ENCODE measurements at places on chromosomes 4 and X.

GRCh38 chr4:105060628-105061027 lies 86.0 kb upstream of the TET2 start:
- no peak for DNase-seq

DNA sequence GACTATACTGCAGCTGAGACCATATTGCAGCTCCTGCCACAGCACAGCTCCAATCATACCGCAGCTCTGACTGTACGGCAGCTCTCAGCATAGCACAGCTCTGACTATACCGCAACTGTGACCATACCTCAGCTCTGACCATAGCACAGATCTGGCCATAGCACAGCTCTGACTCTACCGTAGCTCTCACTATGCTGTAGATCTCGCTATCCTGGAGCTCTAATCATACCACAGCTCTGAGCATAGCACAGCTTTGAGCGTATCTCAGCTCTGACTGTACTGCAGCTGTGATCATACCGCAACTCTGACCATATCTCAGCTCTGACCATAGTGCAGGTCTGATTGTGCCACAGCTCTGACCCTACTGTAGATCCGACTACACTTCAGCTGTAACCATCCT lies 139.2 kb downstream of the ASMT start:
- no peak for DNase-seq

- DNase-seq: no peak
Observed at GRCh38 chr4:7156328-7156727, 36.0 kb upstream of the SORCS2 start.

GRCh38 chr4:10584042-10584441 lies 100.5 kb downstream of the CLNK start:
- no peak for DNase-seq

DNA sequence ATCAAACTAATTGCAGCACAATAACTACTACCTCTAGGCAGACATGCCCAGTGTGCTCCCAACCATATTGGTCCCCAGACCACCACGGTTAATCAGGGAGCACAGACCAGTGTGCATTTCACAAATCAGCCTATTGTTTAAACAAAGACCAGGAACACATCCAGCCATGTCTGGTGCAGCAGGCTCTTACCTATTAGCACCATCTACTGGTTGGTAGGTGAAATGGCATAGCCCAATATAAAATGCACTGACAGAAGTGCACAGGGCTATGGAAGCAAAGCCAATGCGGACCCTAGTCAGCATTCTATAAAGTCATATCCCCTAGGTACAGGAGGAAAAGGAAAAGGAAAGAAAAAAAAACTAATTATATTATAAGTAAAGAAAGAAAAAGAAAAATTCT lies 15.5 kb upstream of the CYLC1 start:
- DNase-seq: no peak

GRCh38 chrX:31266203-31267076 lies 194.6 kb upstream of the FTHL17 start:
- DNase-seq: peak; percentile 0

DNA sequence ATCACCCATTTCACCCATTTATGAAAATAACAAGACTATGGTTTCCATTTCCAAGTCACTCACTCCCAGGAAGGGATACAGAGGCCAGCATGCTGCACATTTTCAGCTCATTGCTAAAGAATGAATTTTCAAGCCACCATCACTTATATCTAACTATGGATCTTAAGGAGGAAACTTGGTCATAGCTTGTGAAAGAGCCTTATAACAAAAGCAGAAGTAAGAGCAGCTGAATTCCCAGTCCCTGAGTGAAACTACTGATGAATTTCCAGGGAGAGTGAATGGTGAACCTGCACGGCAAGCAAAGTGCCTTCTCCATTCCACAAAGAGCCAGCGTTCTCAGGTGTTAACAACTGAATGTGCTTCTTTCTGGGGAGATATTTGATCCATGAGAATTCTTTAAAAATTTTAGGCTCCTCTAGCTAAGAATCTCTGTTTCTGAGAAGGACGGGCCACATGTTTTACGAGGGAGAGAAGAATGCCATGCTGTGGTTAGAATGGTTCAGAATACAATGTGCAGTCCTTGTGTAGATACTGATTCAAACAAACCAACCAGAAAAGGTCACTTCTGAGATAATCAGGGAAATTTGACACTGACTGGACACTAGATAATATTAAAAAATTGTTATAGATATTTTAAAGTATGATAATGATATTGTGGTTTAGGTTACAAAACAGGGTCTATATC lies 24.0 kb downstream of the BTC start:
- no peak for DNase-seq

DNA sequence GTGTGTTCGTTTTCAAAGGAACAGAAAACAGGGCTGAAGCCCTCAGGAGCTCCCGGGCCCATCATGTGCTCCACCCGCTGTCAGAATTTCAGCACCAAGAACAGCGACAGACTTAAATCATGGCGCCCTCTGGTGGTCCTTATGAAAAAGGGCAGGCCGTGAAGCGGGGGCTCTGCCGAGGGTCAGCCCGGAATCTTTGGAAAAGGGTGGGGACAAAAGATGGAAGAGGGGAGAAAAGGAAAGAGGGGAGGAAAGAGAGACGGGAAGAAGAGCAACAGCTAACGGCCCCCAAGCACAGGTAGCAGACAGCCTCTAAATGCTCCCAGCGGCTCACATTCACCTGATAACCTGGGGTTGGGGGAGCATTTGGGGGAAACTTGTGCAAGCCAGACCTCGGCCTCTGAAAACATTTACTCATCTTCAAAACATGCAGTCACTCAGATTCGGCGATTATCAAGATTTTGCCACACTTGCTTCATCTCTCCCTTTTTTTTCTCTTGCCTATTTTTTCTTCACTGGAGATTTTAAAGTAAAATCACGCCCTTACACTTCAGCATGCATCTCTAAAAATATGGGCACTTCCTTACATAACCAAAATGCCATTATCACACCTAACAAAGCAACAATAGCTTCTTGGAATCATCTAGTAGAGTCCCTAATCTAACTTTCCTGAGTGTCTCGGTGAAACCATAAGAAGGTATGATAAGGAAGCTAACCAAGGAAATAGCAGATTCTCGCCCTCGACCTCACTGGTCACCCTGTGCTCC lies 28.1 kb upstream of the MAN2B2 start:
- DNase-seq: peak; percentile 22

- no peak for DNase-seq
Observed at GRCh38 chr4:112823606-112824005, 186.7 kb downstream of the LARP7 start.

GRCh38 chrX:50941638-50942037 lies 31.1 kb downstream of the BMP15 start:
- DNase-seq: no peak

DNA sequence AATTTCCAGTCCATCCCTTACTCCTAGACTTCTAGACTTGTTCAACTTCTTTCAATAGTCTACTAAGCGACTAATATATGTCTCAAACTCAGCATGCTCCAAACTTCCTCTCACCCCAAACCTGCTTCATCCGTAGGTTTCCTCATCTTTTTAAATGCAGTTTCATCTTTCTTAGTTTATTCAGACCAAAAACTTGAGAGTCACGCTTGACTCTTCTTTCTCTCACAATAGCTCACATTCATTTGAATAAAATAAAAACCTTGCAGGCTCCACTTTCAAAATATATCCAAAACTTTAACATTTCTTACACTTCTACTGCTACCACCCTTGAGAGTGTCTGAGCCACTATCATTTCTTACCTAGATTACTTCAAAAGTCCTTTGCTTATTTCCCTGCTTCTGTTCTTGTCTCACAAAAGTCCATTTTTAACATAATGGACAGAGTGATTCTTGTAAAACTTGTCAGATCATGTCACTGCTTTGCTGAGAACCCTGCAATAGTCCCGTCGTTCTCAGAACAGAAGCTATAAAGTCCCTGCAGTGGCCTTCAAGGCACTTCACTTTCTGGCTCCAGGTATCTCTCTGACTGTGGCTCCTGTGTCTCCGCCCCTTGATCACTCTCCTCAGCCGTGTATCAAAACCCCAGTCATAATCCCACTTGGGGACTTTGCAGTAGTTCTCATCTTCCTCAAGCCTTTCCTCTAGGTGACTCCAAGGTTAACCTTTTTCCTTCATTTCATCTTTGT lies 167.6 kb downstream of the ARHGAP24 start:
- no peak for DNase-seq

DNA sequence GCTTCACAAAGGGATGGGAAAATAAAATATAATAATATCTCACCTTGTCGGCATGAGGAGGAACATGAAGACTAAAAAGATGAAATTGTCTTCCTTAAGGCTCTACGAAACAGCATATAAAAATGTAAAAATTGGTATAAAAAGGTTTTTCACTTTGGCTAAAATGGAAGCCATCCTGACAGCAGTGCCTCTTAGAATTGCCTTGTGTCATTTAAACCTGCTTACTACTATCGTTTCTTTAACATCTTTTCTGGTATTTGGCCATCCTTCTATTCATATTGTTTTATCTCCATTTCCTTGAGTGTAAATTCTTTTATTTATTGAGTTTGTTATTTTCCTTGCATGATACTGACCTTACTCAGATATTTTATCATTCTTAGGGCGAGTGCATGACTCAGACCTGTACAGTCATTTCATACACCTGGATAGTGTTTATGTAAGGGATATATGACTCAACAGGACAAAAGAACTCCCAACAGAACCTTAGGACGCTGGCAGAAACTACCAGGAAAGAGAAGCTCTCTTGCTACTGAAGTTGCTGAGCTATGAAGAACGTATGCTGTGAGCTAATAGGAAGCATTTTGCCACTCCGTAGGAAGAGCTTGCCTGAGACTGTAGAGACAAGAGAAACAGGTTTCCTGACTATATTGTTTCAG lies 5.8 kb upstream of the CDKN2AIP start:
- DNase-seq: no peak

DNA sequence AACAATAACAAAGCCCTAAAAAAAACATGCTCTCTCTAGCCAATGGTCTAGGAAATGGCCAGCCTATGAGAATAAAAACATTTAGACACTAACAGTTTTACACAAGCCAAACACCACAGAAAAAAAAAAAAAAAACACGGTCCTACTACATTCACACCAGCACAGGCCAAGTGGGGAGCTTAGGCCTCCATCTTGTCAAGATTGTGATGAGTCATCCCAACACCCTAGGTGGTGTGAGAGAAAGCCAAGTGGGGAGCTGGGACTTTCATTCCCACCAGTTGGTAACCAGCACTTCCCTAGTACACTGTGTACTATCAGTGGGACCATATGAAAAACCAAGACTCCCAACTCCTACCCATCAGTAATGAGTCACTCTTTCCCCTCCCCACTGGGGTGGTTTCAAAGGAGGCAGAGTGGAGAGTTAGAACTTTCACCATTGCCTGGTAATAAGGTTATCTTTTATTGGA lies 95.6 kb downstream of the ADAMTS3 start:
- no peak for DNase-seq

DNA sequence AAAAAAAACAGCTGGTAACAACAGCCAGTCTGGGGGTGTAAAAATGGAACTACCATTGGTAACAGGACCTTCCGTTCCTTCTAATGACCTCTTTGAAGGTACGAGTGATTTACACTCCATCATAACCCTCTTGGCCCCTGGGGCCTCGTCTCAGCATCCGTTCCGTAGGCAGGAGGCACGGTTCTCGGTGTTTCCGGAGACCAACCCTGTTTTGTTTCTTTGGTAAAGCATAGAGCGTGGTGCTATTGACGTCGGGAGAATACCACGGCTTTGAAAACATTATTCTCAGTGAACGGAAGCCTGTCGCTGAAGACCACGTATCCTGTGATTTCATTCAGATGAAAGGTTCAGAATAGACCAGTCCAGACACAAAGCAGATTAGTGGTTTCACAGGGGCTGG lies 198.9 kb downstream of the ASMT start:
- DNase-seq: no peak

- DNase-seq: no peak
Observed at GRCh38 chrX:105653891-105654290, 168.4 kb upstream of the NRK start.

- no peak for DNase-seq
Observed at GRCh38 chr4:119105605-119106004, 30.0 kb upstream of the MYOZ2 start.

DNA sequence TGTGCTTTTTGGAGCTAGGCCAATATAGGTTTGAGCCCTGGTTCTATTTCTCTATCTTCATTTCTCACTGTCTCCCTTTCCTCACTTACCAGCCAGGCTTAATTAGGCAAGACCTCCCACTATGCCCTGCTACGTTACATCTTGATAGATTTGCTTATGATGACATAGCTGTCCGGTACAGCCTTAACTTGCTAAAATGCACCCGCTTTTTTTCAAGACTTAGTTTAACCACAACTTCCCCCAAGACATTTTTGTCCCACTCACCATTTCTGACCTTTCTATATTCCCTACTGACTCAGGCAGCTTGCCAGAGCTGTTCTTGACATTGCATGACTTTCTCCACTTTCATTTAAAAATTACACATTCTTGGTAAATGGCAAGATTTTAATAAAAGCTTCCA lies 152.6 kb downstream of the MID1 start:
- no peak for DNase-seq

DNA sequence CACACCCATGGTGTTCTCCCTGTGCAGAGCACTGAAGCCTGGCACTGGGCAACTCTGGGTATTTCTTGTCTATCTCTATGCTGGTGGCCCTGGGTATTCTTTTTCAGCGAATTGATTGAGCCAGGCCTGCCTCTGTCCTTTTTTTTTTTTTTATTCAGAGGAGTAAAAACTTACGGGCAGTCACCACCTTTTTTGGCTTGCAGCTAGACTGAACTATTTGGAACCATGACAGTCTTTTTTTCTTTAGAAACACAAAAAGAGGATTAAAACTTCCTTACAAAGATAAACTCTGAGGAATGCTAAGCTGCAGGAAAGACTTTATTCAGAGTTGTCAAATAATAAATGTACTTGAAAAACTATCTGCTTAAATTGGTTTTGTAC lies 119.2 kb upstream of the STIM2 start:
- no peak for DNase-seq

DNA sequence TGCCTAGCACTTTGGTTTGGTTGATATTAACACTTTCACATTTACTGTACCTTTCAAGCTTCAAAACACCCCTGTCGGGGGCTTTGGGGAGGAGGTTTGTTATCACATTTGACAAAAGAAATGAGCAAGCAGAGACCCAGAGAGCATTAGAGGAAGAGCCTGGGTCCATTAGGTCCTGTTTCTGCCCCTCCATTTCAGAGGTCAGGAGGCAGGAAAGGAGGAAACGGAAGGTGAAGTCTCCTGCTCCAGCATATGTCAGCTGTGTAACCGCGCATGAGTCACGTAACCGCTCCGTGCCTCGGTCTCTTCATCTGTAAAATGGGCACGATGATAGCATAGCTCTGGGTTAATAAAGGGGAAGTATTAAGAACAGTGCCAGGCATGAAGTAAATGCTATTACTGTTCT lies 201.9 kb upstream of the BCOR start:
- no peak for DNase-seq

DNA sequence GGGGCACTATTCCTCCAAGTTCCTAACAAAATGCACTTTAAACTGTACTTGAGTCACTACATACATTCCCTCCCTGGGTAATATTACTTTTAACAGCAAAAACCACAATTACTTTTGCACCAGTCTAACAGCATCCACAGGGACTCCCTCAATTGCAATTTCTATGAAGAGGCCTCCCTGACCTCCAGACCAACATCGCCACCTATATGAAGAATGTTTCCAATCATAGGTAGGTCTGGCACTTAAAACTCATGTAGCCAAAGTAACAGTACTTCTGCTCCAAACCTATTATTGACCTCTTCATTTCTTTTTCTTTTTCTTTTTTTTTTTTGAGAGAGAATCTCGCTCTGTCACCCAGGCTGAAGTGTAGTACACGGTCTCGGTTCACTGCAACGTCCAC lies 15.6 kb downstream of the NR3C2 start:
- DNase-seq: no peak

Measured in substantia nigra (tissue), 51 donors.